ENCODE measurements at places on chromosomes 2 and 18.

DNA sequence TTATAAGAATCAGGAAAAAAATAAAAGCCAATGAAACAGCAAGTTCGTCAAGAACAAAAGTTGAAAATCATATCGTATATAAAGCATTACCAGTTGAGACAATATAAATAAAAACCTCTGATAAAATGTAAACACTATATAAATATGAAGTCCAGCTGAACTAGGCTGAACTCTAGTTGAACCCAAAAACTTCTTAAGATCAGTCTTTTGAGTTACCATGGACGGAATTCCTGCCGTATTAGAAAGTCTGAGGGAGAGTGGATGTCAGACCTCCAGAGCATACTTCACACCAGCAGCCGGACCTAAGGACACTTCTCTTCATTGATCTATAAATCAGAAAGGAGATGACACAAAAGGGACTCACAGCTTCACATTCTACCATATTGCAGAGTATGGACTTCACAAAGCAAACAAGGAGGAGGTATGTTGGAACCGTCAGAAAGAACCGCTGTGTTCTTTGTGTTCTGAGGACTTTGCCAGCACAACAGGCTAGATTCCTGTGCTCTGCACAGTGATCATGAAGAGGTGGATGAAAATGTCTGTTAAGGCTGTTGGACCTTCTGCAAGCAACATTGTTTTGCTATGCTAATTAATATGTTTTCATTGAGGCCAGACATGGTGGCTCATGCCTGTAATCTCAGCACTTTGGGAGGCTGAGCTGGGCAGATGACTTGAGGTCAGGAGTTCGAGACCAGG is 67.2 kb upstream of the SP5 start:
- no peak for DNase-seq

DNA sequence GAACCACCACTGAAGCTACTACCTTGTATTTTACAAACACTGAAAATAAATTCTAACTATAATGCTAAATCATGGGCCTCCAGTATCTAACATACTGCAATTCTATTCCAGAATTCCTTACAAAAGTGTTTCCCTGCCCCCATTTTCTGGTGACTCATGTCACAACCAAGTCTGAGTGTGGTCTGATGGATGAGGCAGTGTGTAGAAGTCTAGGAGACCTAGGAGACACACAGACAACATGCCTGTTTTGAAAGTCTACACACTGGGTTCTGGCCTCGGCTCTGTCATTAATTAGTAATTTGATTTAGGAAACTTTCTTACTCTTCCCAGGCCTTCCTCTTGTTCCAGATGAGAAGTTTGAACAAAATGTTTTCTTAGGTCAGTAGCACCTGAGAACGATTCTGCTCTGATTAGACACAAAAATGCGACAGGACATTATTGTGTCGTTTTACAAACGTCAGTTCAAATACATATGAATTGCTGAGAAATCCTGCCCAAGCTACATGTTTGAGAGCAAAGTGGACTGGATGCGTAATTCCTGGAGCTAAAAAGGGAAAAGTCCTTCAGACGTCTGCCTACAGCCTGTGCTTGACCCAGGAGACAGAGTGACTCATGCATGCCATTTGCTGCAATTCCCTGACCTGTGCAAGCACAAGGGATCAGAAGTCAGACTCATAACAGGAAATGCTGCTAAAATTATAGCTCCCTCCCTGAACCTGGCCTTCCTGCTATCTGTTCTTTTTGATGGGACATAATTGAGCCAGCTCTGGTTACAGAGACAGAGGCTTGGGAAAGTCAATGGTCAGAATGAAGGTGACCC is 494.4 kb downstream of the SOX11 start:
- DNase-seq: no peak

DNA sequence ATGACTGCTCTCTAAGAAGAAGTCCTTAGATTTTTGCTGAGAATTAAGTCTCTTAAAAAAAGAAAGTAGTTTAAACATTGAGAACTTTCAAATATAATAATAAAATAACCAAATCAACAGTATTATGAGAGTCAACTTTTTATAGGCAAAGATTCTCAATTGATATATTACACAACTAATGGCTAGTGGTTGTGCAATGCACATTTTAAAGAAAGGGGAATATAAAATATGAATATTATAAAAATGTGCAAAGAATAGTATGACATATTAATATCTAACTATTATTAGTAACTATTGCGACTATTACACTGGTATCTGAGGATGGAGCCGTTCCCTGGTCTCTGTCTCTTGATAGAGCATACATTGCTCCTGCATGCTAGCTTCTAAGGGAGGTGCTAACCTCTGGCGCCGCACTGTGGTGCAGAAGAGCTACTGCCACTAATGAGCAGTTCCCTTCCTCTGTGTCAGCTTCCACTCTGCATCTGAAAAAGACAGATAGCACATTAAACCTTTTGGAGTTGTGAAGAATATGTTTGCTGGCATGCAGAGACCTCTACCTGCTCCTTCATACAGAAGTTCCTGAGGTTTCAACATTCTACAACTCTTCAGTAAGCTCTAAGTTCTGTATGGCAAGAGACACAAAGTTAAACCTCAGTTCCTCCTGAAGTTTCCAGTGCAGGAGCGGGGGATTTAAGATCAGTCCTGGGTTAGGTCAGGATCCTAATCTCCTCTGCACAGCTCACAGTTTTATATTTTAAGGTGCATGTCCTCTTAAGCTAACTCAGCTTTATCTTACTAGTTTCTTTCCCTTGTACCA is 3.5 kb upstream of the SLC9A2 start:
- DNase-seq: peak; percentile 12

DNA sequence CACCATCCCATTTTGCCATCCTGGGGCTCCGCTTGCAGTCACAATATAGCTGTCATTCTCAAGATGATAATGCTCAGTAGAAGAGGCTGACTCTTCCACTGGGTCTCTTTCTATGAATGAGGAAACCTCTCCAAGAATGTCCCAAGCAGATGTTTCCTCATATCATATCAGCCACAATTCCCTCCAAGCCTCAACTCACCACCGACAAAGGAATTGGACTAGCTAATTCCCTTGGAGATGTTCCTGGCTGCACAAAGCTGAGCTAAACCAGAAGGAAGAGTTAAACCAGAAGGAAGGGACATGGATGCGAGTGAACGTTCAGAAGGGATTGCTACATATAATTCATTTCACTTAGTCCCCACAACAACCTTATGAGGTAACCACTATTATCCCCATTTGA is 65.0 kb upstream of the NPAS2 start:
- DNase-seq: no peak

DNA sequence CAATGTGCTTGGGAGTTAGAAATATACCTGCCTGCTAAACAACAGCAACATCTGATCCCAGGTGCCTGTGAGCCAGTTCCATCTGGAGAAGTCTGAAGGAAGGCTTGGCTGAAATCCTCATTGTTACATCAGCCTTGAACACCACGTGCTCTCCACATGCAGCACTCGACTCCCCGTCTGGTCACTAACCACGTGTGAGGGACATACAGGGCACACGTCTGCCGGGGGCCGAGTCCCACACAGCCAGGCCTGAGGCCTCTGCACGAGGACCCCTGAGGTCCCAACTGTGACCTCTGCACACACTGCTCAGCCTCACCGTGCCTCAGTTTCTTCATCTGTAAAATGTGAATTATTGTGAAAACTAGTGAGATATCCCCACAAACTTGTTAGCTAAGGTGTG is 236.5 kb upstream of the SALL3 start:
- DNase-seq: no peak
